ENCODE measurements at places on chromosomes 2 and 18.

DNA sequence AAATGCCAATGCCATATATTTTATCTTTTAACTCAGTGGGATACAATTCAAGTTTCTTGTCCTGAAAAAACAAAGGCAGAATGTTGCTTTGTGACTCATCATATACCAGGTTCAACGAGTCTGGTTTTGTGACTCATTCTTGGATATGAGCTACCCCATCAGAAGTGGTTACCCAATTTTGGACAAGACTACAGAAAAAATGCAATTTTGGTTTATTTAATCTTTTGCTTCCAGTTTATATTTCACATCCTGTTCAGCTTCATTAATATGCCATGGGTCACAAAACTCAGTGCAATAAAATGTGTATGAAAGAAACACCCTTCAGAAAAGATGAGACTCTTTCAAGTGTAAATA is 25.0 kb downstream of the FN1 start:
- no peak for DNase-seq

GRCh38 chr2:54176577-54176976 is 61.2 kb downstream of the ACYP2 start:
- DNase-seq, result no peak

DNA sequence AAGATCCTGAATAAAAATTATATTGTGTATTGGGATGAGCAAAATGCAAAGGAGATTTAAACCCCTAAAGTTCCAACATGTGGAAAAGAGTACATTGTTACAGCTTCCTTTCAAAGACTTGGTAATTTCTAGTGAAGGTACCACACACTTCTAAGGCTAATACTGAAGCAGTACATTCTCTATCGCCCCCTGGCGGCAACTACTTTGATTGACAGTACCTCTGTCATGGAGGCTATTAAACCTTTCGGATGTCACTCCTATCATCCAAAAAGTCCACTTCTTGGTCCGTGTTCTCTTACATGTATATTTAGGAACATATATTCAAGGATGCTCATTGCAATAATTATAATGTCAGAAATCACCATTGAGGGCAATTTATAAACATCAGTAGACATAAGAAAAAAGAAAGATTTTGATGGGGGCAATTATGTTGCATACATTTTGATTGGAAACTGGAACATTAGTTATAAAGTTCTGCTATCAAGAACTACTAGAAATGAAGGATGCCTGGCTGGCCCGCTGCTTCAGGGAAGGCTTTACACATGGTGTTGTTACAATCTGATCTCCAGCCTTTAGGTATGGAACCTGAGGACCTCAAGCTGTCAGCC is 601.6 kb downstream of the CPS1 start:
- peak; percentile 87 for DNase-seq

DNA sequence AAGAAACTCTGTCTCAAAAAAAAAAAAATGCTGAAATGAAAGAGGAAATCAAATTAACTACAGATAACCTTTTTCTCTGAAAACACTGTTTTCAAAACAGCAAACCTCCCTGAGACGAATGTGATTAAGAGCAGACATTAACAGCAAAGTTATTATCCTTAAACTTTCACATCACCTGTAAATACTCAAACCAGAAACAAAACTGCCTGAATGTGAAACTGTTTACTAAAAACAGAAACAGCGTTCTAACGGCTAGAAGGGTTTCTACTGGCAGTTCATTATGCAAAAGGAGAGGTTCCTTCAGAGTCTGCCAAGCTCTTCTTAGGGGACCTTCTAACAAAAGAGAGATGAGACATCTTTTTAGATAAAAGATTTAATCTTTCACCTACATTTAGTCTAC is 45.9 kb downstream of the PNO1 start:
- no peak for DNase-seq

GRCh38 chr2:27123302-27124150 is at the start of gene ABHD1:
Gene ABHD1, plus strand, starts transcription at chr2:27123815. Its CDS starts 134 bp downstream, at chr2:27123949.
- DNase-seq, result peak; percentile 90

- no peak for DNase-seq
Measured at GRCh38 chr18:24567199-24567598, 106.8 kb downstream of the HRH4 start.

- DNase-seq, result no peak
Measured at GRCh38 chr18:56028514-56028913, 440.5 kb upstream of the TCF4 start.

- no peak for DNase-seq
Measured at GRCh38 chr2:7646024-7646423, 728.8 kb downstream of the RNF144A start.

GRCh38 chr2:147062073-147062472 is 782.8 kb upstream of the ACVR2A start:
- DNase-seq, result no peak

GRCh38 chr2:28292491-28292890 is 100.2 kb upstream of the FOSL2 start:
- DNase-seq, result no peak

GRCh38 chr2:46351750-46352138 is 54.5 kb downstream of the EPAS1 start:
- DNase-seq, result peak; percentile 87

DNA sequence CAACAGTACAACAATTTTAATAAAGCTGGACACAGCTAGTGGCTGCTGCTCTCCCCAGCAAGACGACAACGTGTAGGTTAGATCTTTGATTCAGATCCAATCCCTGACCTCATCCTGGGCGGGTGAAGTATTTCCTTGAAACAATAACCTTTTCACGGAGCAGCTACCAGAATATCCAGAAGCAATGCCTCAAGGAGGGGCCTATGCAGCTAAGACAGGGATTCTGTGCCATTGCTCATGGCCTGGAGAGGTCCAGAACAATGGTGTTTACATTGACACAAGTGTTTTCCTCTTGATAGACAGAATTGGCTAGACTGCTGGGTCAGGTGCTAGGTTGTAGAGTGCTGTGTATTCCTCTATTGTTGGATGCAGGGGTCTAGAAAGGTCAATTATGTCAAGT is 520.1 kb downstream of the BCL11A start:
- no peak for DNase-seq

- no peak for DNase-seq
Measured at GRCh38 chr2:39136799-39137198, 15.9 kb upstream of the SOS1 start.

Measured in activated effector memory CD4-positive, alpha-beta T cell treated with anti-CD3 and anti-CD28 coated beads, Interleukin-2, amount 50 U/mL, for 16 hours (primary cell).